ENCODE measurements at places on chromosomes 4 and X.

DNA sequence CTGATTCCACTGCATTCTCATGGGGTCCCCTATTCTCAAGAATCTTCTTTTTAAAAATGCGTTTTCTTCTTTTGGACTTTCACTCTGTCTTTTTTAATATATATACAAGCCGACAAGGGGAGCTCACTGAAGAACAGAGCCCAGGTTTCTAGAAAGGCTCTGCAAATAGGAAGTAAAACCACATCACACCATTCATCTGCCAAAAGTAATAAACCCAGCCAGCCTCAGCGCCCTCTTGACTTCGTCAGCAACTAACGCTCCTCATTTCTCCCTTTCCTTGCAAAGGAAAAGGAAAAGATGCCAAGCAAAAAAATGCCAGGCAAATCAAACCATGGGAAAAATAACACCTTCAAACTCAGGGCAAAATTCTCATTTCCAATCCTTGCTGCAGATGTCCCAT lies 136.4 kb downstream of the HHIP start:
- DNase-seq, result no peak

DNA sequence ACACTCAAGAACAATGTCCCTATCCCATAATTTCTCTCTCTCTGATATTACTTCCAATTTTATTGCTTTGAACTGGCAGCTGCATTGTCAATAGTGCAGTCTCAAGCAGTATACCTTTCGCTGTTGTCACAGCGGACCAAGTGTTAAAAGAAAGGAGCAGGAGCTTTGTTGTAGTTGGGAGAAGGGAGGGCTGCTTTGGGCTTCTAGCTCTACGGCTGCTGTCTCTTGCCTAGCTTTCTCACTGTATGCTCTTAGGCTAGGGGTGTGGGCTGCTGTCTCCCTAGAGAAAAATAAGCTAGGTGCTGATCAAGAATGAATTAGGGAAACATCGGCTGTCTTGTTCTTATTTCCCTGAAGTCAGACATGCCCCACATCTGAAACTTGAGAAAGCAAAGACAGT lies 52.5 kb downstream of the TRPC5OS start:
- DNase-seq, result no peak

DNA sequence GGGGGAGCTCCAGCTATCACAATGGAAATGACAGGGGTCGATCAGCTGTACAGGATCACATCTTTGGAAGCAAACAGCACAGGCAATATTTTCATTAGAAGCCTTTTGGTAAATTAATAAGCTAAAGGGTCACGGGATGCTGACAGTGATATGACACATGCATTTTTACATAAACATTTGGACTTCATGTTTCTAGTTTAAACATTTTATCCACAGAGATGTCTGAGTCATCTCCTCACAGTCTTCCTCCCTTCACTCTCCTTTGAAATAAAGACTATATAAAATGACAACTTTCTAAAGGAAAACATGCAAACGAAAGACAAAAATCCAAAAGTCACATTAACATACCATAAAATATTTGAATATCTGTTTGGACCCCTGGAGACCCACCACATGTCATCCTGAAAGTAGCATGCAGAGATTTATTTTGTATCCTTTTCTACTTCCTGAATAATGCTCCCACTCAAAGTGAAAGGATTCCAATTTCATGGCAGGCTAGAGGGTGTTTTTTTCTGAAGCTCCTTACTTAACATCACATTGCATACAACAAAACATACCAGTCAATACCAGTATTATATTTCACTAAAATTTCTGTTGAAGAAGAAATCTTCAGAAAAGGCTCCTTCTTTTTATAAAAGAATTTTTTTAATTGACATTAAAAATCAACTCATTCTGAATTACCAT lies 200.1 kb upstream of the PPARGC1A start:
- DNase-seq, result no peak

DNA sequence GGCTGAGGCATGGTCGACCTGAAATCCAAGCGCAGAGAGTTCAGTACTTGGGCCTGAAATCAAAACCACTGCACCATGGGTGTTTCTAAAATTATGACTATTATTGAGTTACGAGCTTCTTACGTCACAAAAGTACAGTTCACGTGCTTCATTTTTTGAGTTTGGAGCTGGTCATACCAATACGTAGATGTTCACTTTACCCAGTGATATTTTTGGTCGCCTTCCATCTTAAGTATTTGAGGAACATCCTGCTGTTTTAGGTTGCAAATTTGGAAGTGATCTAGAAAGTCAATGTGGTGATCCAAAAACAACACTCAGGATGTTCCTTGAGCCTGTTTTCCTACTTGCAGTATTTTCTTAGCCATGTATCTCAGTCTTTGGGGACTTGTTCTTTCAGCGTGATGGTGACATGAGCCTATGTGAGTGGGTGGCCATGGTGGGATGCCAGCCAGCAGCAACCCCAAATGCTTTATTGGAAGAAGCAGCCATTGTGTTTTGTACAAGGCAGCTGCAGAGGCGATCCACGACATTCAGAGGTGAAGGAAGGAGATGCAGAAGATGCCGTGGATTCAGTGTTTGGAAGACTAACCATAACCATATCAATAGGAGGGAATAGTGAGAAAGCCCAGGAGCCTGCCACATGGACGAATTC lies 28.7 kb downstream of the LDB2 start:
- DNase-seq, result no peak

GRCh38 chrX:17038277-17038676 lies 91.8 kb downstream of the REPS2 start:
- no peak for DNase-seq

DNA sequence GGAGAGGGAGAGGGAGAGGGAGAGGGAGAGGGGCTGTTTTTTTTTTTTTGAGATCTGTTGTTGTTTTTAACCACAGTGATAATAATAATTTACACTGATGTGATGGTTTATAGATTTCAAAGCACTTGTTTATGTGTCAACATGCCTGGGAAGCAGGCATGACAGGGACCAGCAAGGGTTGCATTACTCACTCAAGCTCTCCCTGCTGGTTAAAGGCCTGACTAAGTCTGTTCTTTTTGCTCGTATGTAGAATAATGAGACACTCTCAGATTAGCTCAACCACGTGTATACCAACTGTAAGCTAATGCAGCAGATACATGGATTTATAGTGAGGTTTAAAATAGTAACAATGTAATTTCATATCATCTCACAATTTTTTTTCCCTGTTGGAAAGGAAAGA lies 134.6 kb upstream of the BOD1L1 start:
- no peak for DNase-seq

- no peak for DNase-seq
These were observed 12.0 kb downstream of the RFC1 start for GRCh38 chr4:39354254-39354552.

DNA sequence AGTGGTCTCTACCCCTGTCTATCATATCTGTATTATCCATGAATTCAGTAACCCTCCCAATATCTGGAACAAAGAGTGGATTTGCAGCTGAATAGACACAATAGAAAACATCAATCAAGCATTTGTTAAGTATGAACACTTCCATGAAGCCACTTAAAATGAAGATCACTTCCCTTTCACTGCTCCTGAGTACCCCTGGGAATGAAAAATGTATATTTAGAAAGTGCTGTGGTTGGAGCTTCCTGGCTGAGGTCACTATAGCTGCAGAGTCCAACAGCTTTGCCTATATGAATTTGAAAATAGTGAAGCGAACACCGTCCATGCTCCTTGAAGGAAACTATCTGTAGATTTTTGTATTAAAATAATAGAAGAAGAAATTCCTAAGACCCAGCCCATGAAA lies 227.0 kb downstream of the DTHD1 start:
- no peak for DNase-seq

DNA sequence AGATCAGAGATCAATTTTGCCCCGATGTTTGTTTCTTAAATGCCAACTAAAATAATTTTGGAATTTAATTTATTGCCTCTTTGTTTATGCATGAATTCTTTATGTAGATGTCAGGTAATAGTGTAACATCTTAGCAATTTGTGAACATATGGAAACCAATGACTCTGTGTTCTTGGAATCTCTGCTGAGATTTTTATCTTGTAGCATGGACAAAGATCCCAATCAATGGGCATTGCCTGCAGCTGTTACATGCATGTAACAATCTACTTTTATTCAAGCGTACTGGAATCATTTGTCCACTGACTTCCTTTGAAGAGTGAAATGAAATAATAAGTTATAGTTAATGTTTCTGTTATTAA lies 61.6 kb upstream of the ARSJ start:
- DNase-seq, result no peak

- DNase-seq, result no peak
These were observed 14.3 kb upstream of the TDO2 start for GRCh38 chr4:155889031-155889793.

DNA sequence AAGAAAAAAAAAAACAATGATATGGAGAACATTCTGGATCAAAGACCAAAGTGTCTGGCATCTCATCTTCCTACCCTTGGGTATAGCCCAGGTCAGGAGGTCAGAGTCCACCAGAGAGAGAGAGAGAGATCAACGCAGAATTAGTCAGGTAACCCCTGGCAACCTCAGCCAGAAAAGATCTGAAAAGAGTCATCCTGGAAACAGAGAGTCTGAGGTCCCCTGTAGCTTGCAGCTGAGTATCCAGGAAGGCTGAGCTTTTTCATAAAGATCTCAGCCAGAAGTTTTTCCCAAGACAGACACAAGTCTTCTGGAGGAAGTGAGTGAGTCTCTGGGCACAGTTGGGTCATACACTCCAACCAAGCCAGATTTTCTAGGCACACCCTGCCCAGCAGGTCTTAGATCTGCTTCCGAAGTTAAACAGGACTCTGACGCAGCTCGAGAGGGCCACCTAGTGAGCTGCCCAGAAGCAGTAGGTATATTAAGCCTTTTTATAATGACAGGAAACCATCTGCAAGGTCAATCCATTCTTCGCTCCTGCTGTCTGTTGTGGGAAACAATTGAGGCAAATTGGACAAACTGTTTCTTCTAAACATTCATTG lies 35.7 kb downstream of the ACE2 start:
- DNase-seq, result no peak

- no peak for DNase-seq
These were observed 237.5 kb downstream of the COL25A1 start for GRCh38 chr4:109065006-109065405.

DNA sequence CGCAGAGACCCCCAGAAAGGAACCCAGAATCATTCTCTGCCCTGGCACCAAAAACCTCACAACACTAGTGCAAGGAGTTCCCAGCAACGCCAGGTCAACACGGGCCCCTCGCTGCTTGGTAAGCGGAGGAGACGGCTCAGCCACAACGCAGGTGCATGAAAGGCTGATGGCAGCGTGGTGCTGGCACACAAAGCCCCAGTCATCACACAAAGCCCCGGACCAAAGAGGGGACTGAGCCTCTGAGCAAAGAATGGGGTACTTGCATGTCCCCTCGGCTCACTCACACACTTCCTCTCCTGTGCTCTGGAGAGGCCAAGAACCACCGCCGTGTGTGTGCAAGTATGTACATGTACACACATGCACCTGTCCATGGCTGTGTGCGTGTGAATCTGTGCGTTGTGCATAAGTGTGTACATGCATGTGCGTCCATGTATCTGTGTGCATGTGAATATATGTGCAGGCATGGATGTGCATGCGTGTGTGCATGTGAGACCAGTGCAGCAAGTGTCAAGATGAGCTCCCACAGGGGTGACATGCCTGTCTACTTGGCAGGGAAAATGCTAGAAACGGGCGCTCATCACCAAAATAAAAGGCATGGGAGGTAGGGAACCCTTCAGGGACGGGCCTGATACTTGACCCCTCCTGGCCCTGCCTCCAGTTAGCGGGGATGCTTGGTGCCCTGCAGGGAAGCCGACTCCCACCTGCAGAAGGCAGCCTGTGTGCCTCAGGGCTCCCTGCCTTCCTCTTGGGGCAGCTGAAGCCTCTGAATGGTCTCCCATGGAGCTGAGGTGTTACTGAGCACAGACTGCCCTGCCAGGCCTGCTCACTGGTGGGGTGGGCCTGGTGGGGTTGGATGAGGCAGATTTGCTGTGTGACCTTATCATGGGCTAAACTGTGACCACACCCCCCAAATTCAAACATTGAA lies 60.4 kb downstream of the ZFYVE28 start:
- no peak for DNase-seq

DNA sequence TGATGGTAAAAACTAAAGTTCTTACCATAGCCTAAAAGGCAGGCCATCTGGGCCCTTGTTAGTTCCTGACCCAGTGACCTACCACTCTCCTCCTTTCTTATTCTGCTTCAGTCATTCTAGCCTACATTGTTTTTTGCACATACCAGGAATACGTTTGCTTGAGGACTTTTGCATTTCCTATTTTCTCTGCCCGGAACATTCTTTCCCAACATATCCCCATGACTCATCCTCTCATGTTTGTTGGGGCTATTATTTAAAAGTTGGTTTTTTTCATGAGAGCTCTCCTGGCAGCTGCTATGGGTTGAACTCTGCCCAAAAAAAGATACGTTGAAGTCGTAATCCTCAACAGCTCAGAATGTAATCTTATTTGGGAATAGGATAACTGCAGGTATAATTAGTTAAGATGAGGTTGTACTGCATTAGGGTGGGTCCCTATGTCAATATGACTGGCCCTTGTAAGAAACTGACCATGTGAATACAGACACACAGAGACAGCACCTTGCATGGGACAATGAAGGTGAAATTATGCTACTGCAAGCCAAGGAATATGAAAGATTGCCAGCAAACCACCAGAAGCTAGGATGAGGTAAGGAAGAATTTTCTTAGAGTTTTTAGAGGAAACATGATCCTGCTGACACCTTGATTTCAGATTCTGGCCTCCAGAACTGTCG lies 138.3 kb upstream of the PDHA2 start:
- DNase-seq, result no peak

DNA sequence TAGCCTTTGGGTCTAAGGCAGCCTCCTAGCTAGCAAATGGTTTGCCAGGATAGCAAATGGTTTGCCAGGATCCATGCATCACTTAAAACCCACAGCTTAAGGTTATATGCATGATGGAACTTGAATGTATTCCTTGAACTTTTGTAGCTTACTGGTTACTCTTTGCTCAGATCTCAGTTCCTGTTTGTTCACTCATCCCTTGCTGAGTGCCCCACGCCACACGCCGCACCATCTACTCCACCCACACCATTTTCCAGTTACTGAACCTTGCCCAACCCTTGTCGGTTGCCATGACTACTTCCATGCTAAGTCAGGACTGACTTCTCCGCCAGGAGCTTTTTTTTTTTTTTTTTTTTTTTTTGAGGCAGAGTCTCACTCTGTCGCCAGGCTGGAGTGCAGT lies 29.5 kb upstream of the XIAP start:
- no peak for DNase-seq

DNA sequence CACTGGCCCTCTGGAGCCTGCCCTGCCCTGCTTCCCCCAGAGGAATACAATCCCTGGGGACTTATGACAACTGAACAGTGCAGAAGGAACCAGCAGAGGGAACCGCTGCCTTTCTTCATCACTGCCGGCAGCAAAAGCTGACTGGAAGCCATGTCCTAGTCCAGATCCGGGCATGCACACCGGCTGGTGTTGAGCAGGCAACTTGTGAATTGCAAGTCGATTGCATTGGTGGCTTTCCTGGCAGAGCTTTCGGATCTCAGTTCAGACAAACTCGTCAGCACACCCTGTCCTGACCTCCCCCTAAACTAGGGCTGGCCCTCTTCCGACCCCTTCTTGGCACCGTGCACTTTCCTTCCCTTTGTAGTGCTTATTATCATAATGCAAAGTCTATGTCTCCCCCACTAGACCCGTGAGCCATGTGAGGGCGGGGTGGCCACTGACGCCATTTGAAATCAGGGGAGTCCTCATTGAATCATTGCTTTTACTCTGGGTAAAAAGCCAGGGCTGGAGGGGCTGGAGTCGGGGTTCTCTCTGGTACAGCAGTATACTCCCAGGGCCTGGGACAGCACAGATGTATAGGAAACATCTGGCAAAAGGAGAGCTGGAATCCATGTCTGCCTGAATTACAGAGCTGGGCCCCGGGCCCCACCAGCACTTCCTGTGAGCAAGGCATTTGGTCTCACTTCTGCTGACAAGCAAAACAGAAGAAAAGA lies 1.8 kb downstream of the ARHGAP4 start:
- no peak for DNase-seq
